ENCODE measurements at places on chromosomes 12 and 14.

DNA sequence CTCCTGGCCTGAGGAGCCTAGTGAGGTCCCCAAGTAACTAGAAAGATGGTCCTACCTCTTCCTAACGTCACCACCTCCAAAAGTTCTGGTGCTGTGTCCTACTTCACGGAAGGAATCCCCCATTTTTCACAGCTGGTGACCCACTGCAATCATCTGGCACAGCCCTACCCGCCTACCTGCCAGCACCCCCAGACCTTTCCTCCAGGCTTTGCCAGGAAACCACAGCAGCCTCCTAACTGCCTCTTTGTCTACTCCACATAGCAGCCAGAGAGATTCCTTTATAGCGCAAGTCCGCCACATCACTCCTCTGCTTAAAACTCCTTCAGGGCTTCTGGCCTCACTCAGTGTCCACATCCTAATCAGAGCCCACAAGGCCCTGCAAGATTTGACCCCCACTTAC is 13.4 kb upstream of the FLVCR2 start:
- DNase-seq, result no peak

GRCh38 chr14:22471545-22472121 is 117.4 kb downstream of the DAD1 start:
- no peak for DNase-seq

- no peak for DNase-seq
Measured at GRCh38 chr14:44154874-44155273, 352.2 kb downstream of the FSCB start.

GRCh38 chr12:34292736-34293625 is 270.7 kb downstream of the ALG10 start:
- peak; percentile 34 for DNase-seq

- no peak for DNase-seq
Measured at GRCh38 chr14:68788275-68788995, 4.4 kb downstream of the ZFP36L1 start.

- DNase-seq, result no peak
Measured at GRCh38 chr14:64845878-64846277, 33.8 kb downstream of the SPTB start.
